ENCODE measurements at places on chromosomes 6 and 20. TPM values are rescaled to one million over a fixed set of nuclear protein-coding genes. Genes with fewer than 3 reads are reported as not detected.
A peak's percentile ranks its signal among the peaks of the same experiment; 100 is the strongest.

The EBF4 gene
- 3.4 TPM for total RNA-seq

DNA sequence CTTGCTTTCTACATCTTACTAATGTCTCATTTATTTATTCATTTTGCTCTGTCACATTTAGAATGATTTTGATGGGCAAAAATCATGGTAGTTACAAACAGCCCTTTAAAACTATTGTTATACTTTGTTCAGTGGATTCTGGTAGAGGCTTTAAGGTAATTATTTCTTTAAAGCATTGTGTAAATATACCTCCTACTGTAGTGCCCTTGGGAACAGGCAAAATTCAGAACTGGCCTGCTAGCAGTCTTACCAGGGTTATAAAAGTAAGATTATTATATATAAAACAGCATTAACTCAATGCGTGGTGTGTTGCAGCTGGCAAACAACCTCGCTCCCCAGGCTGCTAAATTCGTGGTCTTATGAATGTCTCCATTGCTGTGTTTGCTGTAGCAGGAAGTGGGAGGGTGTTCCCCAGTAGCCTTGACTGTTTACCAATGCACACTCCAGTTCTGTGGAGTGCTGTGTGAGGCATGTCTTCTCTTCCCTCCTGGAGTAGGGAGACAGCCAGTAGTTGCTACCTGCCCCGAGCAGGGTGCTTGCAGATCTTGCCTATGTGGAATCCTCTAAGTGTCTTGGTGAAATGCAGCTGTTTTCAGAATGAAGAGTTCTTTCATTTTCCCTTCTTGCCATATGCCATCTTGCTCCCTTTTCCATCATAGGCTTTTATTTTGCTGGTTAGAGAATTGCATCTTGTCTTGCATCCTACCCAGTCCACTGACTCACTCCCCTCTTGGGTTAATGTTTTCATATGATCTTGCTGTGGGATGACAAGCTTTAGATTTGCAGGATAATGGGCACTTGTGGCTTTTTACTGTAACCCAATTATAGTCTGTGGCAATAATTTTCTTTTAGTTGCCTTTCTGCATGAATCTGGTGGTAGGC, 45.3 kb downstream of the IGF2R start:
- DNase-seq: no peak

The MOG gene
- not detected for total RNA-seq

The TULP1 gene
- not detected for total RNA-seq

DNA sequence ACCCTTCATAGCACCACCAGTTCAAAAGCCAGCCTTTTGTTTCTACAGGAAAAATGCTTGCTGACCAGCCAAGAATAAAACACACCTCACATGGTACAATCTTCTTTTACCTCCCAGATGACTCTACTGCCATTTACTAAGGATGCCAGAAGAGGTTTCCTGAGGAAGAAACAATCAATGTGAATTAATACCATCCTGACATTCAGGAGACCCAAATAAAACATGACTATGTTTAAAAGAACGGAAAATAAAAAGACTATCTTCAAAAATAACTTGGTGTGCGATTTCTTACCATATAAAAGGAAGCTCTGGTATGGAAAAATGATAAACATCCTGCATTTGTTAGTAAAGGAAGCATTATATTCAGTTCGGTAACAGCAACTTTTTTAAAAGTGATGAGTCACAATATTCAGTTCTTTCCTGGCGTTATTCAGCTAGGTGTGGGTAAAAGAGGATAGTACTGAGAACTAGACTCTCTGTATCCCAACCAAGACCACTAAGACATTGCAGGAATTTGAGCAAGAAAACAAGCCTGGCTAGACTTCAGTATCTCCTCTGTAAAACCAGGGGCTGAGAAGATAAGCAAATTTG, 16.3 kb downstream of the COL21A1 start:
- no peak for DNase-seq

DNA sequence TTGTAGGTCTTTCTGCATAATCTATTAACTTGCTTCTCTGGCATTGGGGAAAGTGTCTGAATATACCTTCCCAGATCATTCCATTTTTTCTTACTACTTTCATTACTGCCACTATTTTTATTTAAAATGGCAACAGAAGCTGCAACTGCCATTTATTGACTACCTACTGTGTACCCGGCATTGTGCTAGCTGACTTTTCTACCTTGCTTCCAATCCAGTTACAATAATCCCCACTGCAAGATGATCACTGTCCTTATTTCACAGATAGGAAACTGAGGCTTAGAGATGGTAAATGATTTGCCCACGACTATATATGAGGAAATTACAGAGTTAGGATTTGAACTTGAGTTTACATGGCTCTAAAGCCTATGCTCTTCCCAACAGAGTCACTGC, 129.0 kb downstream of the MAP3K7 start:
- no peak for DNase-seq

DNA sequence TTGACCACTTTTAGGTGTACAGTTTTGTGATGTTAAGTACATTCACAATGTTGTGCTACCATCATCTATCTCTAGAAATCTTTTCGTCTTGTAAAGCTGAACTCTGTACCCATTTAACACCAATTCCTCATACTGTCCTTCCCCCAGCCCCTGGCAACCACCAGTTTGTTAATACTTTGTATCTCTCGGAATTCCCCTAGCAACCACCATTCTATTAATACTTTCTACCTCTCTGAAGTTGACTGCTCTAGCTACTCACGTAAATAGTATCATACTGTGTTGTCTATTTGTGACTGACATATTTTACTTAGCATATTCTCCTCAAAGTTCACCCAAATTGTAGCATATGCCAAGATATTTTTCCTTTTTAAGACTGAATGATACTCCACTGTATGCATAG, 82.3 kb upstream of the CLDN20 start:
- DNase-seq: no peak

- no peak for DNase-seq
Observed at GRCh38 chr6:135146162-135146934, 34.8 kb upstream of the MYB start.

DNA sequence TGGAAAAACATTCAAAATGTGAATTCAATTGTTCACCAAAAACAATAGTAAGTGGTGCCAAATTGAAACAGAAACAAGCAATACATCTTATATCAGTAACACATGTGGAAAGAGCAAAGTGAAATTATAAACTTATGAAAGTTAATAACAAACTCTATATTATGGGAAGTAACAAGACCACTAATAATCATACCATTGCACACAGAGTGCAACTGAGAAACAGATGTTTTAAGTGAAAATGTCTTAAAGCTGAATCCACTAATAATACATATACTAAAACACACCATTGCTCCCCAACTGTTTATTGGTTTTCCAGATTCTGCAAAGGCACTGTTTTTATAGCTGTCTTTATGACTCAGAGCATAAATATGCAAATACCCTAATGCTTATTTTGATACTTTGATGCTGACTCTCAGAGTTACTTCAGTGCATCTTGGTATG, 292.3 kb downstream of the RFPL4B start:
- peak; percentile 46 for DNase-seq

The GRIK2 gene
- 3.1 TPM for total RNA-seq

GRCh38 chr6:72642435-72642834, 20.6 kb downstream of the KCNQ5 start:
- no peak for DNase-seq

GRCh38 chr6:90005048-90005827, 111.0 kb downstream of the GJA10 start:
- DNase-seq: no peak

DNA sequence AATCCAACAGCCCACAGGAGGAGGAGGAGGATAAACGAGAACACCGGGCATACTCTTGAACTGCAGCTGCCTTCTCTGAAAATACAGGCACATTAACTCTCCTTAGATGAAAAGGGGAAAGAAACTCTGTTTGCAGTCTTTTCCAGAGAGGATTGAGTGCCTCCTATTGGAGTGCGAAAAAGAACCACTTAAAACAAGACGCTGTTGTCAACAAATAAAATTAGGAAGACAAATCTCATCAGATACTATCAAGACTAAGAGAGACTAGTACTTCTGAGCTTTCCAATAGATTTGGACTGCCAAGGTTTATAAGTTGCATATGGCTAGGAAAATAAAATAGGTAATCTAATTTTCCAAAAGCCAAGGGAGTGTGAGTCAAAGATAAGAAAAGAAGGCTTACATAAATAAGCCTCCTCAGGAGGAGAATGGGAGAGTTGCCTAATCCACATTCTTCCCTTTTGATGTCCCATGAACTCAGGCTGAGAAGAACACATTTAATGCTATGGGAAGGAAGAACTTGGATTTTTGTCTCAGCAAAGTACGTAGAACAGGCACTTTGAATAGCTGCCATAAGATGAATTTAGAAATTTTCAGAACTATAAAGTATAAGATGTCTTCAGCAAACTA, 154.7 kb downstream of the ARHGAP18 start:
- no peak for DNase-seq

- no peak for DNase-seq
Observed at GRCh38 chr6:56567501-56567900, 75.2 kb downstream of the DST start.

DNA sequence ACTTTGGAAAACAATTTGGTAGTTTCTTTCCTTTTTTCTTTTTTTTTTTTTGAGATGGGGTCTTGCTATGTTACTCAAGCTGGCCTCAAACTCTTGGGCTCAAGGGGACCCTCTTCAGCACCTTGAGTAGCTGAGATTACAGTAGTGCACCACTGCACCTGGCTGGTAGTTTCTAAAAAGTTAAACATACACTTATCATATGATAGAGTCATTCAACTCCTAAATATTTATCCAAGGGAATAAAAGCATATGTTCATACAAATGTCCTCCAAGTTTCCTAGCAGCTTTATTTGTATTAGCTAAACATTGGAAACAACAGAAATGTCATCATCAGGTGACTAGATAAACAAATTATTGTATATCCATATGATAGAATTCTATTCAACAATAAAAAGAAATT, 213.9 kb downstream of the LRFN2 start:
- DNase-seq: no peak

The BPIFB2 gene
- 54.9 TPM for total RNA-seq

- no peak for DNase-seq
Observed at GRCh38 chr6:25537349-25538018, 114.5 kb upstream of the SCGN start.

The TBX18 gene
- 18.1 TPM for total RNA-seq

DNA sequence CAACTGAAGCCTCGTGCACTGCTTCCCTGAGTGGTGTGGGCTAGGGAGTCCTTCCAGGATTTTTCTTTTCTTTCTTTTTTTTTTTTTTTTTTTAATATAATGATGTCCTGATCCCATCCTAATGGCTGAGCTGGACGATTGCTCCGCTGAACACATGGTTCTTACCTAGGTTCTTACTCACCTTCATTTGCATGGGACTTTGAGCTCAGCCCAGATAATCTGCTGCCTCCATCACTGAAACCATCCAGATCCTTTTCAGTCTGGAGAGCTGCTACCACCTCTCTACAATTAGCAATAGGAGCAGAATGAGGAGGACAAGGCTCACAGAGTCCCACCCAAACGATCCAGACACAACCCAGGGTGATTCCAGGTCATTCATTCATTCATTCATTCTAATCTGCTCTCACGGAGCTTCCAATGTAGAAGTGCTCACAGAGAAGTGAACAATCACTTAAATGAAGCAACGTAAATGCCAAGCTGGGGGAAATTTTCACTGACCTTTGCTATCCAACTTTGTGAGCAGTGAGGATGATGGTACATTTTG, 246.3 kb upstream of the RREB1 start:
- no peak for DNase-seq

DNA sequence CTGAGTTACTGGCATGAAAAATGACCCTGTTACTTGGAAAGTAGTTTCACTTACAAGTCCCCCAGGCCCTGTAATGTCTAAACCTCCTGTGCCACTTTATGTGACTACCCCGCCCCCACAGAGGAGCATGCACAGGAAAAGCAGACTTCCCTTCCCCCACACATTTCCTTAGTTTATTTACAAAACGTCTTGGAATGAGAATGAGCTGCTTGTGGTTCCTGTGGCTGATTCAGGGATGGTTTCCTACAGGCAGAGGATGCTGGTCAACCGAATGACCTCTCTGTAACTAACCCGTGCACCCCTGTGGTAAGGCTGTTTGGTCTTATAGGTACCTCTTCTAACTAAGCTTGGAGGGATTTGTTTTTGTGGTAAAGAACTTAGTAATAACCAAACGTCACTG, 28.5 kb downstream of the RSPO3 start:
- no peak for DNase-seq

All from tongue (tissue), 3 donors.